ENCODE measurements at places on chromosomes 13 and 19.

DNA sequence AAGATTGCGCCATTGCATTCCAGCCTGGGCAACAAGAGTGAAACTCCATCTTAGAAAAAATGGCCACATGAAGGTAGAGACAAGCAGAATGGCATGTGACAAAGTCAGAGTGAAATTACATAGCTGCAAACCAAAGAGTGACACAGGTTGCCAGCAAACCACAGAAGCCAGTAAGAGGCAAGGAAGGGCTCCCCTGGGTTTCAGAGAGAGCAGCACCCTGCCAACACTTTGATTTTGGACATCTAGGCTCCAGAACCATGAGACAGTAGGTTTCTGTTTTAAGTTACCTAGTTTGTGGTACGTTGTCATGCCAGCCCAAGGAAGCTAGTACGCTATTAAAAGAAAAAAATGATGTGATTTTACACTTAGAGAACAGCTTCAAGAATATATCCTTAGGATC lies 1.9 kb downstream of the NLRP4 start:
- no peak for DNase-seq

- DNase-seq = no peak
Observed at GRCh38 chr19:9189535-9189934, 10.8 kb downstream of the OR7D2 start.

GRCh38 chr13:82772816-82773215 lies 1109.5 kb downstream of the SLITRK1 start:
- no peak for DNase-seq

DNA sequence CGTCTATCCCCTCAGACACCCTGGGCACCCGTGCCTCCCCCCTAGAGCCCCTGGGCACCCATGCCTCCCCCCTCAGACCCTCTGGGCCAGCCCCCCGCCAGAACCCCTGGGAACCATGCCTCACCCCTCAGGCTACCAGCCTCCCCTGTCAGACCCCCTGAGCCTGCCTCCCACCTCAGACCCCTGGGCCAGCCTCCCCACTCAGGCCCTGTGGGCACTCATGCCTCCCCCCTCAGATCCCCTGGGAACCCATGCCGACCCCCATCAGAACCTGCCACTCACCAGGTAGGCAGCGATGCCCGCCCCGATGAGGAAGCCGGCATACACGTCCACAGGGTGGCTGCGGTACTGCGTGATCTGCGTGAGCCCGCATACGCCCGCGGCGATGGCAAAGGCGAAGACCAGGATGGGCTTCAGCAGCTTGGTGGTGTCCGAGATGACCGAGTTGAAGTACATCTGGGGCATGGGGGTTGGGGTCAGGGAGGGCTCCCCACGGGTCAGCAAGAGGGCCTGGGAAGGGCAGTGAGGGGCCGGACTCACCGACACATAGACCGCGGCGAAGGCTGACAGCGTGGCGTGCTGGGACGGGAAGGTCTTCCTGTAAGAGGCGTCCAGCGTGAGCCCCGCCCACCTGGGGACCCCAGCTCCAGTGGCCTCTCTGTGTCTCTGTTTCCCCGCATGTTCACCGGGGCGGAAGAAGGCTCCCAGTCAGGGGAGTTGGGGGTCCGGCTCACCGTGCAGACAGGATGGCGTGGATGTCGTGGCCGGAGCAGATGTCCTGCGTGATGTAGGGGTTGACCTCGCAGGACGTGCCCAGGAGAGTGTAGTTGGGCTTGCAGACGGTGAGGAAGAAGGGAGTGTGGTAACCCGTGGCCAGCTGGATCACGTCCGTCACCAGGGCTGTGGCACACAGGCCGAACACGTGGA lies 7.3 kb downstream of the PLPPR3 start:
- DNase-seq = no peak

DNA sequence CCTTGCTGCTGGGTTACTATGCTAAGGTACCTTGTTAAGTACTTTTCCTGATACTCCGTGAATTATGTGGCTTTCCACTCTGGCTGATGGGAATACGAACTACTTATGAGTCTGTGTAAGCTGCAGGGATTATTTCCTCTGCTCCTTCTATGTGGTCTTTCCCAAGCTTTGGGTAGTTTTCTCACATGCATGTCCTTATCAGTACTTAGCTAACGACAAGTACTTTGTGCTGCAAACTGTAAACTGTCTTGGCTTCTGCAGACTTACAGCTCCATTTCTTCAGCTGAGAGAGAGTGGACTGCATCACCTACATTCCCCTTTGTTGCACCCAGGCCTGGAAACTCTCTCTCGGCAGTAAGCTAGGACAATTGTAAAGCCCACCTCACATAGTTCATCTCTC lies 76.6 kb downstream of the FGF9 start:
- no peak for DNase-seq

GRCh38 chr19:11982526-11982925 lies 17.7 kb downstream of the ZNF763 start:
- DNase-seq = no peak

GRCh38 chr19:7670150-7670783 lies 1.4 kb downstream of the RETN start:
- DNase-seq = no peak

DNA sequence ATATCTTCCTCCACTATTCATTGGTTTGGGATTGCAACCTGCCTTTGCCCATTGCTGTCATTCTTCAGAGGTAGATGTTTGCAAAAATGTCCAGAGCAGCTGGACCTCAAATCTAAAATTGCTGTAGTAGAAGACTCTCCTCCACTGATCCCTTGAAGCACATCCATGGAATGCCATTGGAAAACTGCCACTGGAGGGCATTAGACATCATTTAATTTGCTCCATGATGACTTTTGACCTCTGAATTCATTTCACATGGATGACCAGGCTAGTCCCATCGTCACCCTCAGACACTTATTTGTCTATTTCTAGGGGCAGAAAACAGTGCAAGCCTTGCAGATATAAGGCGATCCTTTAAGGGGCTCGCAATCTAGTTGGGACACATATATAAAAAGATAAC lies 33.9 kb upstream of the FLT1 start:
- DNase-seq = no peak

- no peak for DNase-seq
Observed at GRCh38 chr13:110449219-110450015, 112.1 kb downstream of the RAB20 start.

DNA sequence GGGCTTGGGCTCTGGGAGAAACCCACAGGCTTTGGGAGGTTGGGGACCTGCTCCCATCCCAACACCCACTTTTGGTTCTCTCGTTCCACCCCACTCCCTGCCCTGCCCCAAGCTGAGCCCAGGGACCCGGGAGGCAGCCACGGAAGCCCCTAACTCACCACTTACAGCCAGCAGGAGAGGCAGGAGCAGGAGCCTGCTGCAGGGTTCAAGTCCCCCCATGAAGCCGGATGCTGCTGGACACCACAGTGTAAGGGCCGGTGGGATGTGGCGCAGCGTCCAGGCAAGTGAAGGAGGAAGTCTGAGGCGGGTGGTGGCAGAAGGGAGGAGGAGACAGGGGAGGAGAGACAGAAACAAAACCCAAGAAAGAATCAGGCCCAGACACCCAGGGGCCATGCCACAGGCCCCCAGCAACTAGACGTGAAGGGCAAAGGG lies at the start of gene TYROBP:
TSS of gene TYROBP (minus strand) at position 286 of the 432 bp plus-strand sequence. CDS start at position 219, 67 bp downstream.
- no peak for DNase-seq

GRCh38 chr13:109971006-109971405 lies 184.6 kb upstream of the IRS2 start:
- no peak for DNase-seq

DNA sequence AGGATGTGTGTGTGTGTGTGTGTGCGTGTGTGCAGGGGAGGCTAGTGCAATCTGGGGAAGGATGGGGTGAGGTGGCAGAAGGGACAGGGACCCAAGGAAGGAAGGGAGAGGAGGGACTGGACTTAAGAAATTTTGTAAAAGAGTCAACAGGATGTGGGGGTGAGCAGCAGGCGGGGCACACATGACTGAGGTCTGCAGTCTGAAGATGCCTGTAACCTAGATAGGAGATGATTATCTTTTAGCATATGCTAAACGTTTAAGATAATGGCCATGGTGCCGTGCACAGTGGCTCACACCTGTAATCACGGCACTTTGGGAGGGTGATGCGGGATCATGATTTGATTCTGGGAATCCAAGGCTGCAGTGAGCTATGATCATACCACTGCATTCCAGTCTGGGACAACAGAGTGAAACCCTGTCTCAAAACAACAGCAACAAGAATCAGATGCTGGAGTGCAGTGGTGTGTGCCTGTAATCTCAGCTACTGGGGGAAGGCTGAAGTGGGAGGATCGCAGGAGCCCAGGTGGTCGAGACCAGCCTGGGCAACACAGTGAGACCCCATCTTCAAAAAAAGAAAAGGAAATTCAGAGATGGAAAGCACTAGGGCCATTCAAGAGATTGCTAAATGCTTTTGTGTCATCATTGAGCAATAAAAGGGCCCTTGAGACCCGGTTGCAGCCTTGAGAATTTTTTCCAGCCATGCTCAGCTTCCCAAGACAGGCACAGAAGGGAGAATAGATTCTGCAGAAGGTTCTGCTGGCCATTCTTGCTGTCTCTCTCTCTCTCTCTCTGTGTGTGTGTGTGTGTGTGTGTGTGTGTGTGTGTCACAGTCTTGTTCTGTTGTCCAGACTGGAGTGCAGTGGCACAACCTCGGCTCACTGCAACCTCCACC lies 3.8 kb upstream of the ZNF414 start:
- no peak for DNase-seq

GRCh38 chr19:48740164-48740972 lies at the start of gene RASIP1:
Gene RASIP1, minus strand, starts transcription at chr19:48740610. Its CDS starts 328 bp downstream, at chr19:48740282.
- DNase-seq = no peak

DNA sequence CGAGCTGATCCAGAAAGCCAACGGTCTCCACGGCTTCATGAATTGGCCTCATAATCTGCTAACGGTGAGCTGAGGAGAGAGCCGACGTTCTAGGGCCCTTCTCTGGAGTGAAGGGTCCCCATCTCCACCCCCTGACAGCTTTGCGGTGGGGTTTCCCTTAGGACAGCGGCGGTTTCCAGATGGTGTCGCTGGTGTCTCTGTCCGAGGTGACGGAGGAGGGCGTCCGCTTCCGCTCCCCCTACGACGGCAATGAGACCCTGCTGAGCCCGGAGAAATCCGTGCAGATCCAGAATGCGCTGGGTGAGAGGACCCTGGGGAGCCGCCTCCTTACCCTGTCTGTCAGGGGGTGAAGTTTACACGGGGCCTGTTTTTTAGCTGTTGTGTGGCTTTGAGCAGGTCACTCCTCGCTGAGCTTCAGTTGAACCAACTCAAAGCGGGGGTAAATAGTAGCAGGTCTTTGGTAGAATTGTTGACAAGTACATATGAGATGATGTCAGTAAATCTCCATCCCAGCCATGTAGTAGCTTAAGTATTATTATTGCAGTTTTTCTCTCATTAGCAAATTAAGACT lies 801 bp downstream of the QTRT1 start:
- no peak for DNase-seq

DNA sequence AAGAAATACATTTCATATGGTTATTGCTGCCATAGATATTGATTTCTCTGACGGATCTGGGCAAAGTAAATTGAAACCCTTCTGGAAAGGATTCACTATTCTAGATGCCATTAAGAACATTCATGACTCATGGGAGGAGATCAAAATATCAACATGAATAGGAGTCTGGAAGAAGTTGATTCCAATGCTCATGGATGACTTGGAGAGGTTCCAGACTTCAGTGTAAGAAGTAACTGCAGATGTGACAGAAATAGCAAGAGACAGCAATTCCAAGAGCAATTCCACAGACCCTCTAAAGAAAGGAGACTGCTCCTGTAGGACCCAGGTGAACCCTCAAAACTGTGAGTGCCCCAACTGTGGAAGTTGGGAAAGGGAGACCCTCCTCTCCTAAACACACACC lies 30.9 kb upstream of the KCTD12 start:
- DNase-seq = no peak

DNA sequence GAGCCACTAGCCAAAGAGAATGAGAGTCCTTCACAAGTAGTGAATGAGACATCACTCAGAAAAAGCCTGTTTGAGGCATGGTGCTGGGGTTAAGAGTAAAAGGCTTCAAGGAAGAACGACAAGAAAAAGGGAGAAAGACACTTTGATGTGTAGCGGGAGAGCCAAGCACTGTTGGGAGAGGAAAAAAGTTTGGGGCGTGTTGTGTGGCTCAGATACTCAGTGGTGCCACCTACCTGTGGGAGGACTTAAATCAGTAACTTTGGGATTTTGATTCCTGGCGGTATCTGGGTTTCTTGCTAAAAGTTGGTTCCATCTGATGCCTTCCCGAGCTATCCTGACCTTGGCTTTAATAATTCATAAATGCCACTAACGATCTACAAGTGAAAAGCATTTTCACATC lies 12.3 kb downstream of the ELSPBP1 start:
- no peak for DNase-seq

- no peak for DNase-seq
Observed at GRCh38 chr13:19955873-19956559, 2.5 kb upstream of the ZMYM2 start.

DNA sequence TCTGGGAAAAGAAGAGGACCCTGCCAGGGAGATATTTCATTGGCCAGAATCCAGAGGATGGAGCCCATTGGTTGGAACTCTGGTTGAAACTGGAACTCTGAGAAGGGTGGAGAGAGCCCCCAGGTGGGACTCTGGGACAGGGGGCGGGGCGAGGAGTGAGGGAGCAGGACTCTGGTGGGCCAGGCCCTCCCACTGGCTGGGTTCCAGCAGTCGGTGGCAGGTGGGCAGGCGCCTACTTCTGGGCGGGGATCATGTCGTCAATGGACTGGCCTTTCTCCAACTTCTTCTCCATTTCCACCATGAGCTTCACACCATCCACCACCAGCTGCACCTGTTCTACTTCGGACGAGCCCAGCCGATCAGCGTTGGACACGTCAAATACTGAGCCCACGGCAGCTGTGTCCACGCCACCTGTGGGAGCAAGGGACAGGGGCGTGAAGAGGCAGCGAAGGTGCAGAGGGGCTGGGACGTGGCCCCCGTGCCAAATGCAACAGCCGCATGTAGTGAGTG lies 16.1 kb downstream of the CKM start:
- DNase-seq = no peak

- DNase-seq = no peak
Observed at GRCh38 chr13:67493835-67494234, 263.7 kb upstream of the PCDH9 start.

DNA sequence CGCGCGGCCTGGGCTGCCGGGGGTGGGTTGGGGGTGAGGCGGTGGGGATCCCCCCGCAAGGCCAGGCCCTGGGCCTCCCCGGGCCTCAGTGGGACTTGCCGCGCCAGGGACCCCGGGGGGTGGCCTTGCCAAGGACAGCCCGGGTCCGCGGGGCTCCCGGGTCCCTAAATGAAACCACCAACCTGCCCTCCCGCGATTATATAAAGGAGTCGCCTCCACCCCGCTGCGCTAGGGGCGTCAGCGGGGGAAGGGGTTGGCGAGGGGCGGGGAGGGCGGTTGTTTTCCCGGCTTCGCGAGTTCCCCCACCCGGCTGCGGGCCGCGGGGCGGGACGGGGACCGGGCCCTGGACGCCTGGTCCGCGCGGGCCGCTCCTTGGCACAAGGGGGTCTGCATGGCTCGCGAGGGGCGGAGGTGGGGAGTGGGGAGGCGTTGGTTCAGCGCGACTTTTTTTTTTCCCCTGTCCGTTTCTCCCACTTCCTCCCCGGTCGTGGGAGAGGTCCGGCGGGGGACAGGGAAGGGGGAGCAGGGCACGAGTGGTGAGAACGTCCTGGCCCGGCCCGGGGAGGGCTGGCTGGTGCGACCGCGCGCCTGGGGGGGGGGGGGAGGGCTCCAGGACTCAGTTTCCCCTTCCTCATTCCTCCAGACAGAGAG lies 822 bp upstream of the ZBTB7A start:
- no peak for DNase-seq

- no peak for DNase-seq
Observed at GRCh38 chr13:35732565-35732964, 256.1 kb upstream of the MAB21L1 start.

- no peak for DNase-seq
Observed at GRCh38 chr13:69769608-69770007, 338.0 kb upstream of the ATXN8OS start.

Data from HS-5 (cell line).